ENCODE measurements at places on chromosomes 16 and 17. TPM values are rescaled to one million over a fixed set of nuclear protein-coding genes. Genes with fewer than 3 reads are reported as not detected.

Gene SLC5A10
- not detected for total RNA-seq

Gene NPIPB8
- 0.31 TPM for total RNA-seq

Gene ALOX15B
- total RNA-seq, result not detected

DNA sequence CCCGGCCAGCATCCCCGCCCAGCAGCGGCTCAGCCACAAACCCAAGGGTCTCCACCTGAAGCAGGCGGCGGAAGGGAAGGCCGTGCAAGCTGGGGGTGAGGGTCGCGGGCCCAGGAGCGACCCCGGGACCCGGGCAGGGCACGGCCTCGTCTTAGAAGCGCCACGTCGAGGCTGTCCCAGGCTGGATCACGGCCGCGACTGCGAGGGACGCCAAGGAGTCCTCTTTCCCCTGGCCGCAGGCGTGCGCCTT is 538 bp upstream of the CCNF start:
- H3K27me3 ChIP-seq, result no peaks in the 10 kb centered on the region
- no peaks in the 10 kb centered on the region for H3K36me3 ChIP-seq
- peak overlapping the region; percentile 77 for H3K27ac ChIP-seq
- H3K4me3 ChIP-seq, result peak overlapping the region; percentile 91
- no peak for DNase-seq
- H3K4me1 ChIP-seq, result peaks cover 30% of the 10 kb centered on the region

DNA sequence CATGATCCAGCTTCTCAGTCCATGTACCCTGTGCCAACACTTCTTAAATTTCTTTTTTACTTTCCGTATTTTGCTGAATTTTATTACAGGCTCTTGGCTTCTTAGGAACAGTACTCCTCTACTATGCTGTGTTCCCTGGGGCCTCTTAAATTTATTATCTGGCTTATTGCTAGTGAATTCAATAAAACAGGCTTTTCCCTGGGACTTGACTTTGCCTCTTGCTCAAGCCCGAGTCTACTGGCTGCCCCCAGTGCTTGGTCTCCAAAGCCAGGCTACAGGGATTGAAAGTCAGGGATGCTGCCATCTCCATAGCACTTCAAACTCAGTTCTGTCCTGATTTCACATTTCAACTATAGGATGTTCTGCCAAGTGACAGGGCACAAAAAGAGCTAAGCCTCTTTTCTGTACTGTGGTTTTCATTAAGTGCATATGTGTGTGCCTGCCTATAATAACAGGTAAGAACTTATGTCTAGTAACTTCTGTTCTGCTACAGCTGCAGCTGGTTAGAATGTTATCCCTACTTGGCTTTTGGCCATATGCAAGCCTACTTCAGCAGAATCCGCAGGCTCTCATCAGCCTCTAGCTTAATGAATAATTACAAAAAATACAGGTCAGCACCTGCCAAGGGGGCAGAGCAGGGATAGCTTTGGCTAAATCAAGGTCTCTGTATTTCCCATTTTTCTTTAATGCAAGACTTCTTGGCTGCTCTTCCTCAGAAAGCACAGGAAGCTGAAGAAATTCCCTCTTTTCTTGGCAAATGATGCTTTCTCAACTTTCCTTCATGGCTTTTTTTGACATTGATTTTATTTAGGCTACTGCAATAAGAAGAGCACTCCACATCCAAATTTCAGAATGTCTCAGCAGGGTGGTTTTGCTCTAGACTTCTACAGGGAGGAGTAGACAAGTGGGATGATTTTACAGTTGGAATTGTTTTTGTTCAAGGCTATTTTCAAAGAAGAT is 8.2 kb downstream of the FAM20A start:
- no peaks in the 10 kb centered on the region for H3K36me3 ChIP-seq
- no peak overlapping the region for H3K27ac ChIP-seq
- DNase-seq, result no peak
- peaks cover 7% of the 10 kb centered on the region for H3K4me1 ChIP-seq

DNA sequence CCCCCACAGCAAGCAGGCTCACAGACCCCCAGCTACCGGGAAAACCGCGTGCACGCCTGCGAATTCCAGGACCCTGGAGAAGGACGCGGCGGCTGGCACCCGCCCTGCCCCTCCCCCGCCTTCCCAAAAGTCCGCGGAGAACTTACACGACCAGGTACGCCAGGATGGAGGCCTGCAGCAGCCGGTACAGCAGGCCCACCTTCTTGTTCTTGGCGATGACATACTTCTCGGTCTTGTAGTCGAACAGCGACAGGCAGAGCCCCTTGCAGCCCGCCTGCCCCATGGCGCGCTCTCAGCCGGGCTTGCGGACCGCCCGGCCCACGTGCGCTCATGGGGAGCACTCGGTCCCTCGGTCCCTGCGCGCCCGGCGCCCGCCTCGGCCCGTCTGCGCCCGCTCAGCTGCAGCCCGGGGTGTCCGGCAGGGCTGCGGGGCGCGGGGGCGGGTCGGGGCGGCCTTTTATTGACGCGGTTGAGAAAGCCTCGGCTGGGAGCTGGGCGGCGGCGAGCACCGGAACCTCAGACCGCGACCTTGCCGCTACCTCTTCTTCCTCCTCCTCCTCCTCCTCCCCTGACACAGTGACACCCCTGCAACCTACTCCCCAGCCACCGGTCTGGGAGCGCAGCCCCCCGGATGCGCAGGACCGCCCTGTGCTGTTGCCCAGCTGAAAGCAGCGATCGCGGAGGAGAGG is at the start of gene P2RX5:
TSS of gene P2RX5 (minus strand) at position 433 of the 689 bp plus-strand sequence. CDS start at position 283, 150 bp downstream.
- H3K36me3 ChIP-seq, result peaks cover 34% of the 10 kb centered on the region
- peak within 1 kb of the TSS; percentile 95 for H3K4me3 ChIP-seq
- no peaks in the 10 kb centered on the region for H3K27me3 ChIP-seq
- peak; percentile 91 for DNase-seq
- peak within 1 kb of the TSS; percentile 90 for H3K27ac ChIP-seq
- peaks cover 48% of the 10 kb centered on the region for H3K4me1 ChIP-seq

- H3K36me3 ChIP-seq, result peaks cover 6% of the 10 kb centered on the region
- no peak overlapping the region for H3K4me3 ChIP-seq
- H3K27me3 ChIP-seq, result peaks cover 2% of the 10 kb centered on the region
- H3K4me1 ChIP-seq, result no peaks in the 10 kb centered on the region
- no peak for DNase-seq
Measured at GRCh38 chr16:9360075-9360474, 268.6 kb downstream of the HAPSTR1 start.

DNA sequence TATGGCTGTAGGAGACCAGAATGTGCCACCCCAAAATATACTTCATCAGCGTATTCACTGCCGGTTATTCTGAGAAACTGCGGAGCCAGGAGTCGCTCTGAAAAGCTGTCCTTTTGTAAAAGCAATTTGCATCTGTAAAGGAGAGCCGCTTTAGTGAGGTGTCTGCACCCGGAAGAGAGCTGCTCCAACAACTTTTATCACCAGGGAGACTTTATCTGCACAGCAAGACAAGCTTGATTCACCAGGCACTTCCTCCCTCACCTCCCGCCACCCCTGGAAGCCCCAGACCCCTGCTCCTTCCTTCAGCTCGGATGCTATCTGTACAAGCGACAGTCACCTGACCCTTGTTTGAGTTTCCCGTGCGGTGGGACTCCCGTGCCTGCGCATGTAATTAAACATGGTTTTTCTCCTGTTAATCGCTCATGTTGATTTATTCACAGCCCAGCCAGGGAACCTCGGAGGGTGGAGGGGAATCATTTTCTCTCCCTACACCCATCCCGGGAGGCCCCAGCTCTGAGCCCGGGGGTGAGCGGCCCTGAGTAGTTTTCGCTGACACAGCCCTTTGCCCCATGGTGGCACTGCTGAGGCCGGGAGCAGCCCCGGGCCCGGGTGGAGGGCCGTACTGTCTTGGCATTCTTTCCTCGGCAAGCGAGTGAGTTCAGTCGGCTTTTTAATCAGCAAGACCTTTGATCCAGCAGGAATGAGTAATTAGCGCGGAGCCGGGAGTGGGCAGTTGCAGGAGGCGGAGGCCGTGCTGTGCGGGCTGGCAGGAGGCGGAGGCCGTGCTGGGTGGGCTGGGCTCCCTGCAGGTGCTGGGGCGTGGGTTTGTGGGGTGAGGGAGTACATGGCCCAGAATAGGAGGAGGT is 222.7 kb upstream of the CIBAR2 start:
- peaks cover 5% of the 10 kb centered on the region for H3K4me1 ChIP-seq
- no peak overlapping the region for H3K4me3 ChIP-seq
- peaks cover 23% of the 10 kb centered on the region for H3K27me3 ChIP-seq
- H3K36me3 ChIP-seq, result no peaks in the 10 kb centered on the region

Gene MT1M
- total RNA-seq, result not detected

Gene TMC5
- not detected for total RNA-seq

- H3K36me3 ChIP-seq, result no peaks in the 10 kb centered on the region
- no peak for DNase-seq
- no peaks in the 10 kb centered on the region for H3K4me1 ChIP-seq
- H3K27me3 ChIP-seq, result no peaks in the 10 kb centered on the region
- H3K4me3 ChIP-seq, result no peak overlapping the region
- H3K27ac ChIP-seq, result no peak overlapping the region
Measured at GRCh38 chr17:78301821-78302213, 58.1 kb downstream of the SOCS3 start.

DNA sequence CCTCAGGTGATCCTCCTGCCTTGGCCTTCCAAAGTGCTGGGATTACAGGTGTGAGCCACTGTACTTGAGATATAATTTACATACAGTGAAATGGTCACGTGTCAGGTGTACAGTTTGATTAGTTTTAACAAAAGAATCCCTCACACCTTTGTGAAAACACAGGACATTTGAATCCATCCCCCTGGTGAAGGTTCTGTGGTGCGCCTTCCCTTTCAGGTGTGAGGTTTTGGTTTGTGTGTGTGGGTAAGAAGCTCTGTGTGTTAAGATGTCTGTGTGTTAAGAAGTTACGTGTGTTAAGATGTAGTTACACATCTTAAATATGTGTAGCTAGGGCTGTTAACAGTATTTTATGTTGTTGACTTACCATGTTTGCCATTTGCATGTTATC is 4.4 kb downstream of the SEC14L1 start:
- peaks cover 38% of the 10 kb centered on the region for H3K36me3 ChIP-seq
- peaks cover 75% of the 10 kb centered on the region for H3K4me1 ChIP-seq
- DNase-seq, result no peak
- peak overlapping the region; percentile 92 for H3K27ac ChIP-seq

- H3K4me3 ChIP-seq, result no peak overlapping the region
- peaks cover 31% of the 10 kb centered on the region for H3K27me3 ChIP-seq
- H3K36me3 ChIP-seq, result no peaks in the 10 kb centered on the region
Measured at GRCh38 chr17:73575470-73576221, 68.6 kb downstream of the SDK2 start.

DNA sequence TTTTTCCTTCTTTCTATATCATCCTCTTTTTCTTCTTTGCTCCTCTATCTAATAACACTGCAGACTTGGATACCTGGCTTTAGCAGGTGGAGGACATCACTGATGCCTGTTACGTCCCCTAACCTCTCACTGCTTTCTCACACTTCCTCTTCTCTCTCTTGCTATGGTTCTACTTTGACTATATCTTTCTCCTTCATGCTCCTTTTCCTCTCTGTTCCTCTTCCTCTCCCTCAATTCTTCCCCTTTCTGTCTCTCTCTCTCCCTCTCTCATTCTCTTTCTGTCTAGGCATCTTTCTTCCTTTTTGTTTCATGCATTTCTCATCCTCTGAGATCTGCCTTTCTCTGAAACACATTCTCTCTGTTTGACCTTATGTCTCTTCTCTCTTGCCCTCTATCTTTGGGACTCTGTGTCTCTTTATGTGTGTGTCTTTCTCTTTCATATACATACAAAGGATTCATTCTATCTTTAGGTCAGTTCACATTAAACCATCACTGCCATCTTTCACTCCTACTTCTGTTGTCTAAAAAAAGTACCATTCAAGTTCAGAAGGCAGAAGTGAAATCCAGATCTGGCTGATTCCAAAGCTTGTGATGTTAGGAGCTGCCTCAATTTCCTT is 353.7 kb downstream of the SHISA9 start:
- no peaks in the 10 kb centered on the region for H3K36me3 ChIP-seq
- DNase-seq, result no peak
- no peak overlapping the region for H3K27ac ChIP-seq
- no peaks in the 10 kb centered on the region for H3K27me3 ChIP-seq

DNA sequence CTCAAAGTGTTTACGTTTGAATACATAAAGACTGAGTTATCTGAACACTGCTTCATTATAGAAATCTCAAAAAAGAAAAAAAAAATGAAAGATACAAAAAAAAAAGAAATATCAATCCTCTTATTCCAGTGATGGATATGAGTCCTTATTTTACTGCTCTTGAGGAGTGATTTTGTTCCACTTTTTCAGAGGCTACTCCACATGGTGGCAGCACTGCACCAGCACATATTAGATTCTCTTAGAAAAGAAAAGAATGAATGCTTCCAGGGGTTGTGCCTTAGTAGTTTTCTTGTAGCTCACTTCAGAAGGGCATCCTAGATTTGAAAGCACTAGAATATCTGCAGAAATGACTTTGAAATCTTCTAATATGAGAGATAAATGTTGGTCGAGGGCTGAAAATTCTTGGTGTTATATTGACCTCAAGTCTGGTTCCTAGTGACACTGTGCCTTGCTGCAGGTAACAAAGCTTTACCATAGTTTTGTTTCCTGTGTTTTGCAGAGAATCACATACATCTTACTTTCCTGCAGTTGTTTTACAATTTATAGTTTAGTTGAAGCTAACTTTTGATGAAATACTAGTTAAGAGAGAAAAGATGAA is 25.9 kb downstream of the AP2B1 start:
- H3K36me3 ChIP-seq, result peaks cover 3% of the 10 kb centered on the region
- no peak overlapping the region for H3K27ac ChIP-seq
- DNase-seq, result no peak
- no peaks in the 10 kb centered on the region for H3K27me3 ChIP-seq
- no peaks in the 10 kb centered on the region for H3K4me1 ChIP-seq

DNA sequence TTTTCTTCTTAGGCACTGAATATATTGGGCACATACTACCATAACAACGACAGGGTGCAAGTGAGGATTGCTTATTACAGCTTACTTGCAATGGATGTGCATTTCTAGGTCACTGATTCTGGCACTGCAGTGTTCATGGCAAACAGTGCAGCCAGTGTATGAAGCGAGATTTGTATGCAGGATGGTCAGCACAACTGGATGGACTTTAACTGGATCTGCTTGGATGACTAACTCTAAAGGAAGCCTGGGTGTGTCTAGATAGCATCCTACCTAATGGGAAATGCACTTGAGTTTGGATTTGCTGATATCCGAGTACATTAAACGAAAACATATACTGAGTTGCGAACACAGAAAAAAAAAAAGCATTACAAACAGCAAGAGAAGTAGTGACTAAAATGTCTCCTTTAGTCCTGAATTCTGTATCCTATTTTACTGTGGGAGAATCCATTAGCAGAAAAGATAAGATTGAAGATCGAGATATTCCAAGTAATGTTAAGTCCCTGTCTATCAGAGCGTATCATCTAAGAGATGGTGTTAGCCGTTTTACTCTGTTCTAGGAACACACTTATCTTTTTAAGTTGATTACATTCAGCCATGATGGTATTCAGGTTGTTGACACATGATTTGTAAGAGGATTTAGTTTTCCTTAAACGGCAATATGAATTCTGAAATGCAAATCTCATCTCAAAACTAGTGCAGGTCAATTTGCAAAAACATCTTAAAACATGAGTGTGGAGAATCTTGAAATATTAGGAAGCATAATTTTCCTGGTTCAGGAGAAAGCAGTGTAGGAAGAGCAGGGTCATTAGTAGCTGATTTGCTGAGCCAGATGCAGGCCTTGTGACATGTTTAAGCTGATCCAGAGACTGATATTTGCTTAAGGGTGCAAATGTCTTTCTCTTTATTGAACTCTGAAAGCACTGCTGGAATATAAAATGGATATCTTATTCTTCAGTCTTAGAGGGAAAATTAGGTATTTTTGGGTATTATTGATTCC is 142.6 kb upstream of the CPHXL start:
- H3K27me3 ChIP-seq, result no peaks in the 10 kb centered on the region
- H3K27ac ChIP-seq, result no peak overlapping the region
- no peak overlapping the region for H3K4me3 ChIP-seq
- DNase-seq, result no peak
- H3K4me1 ChIP-seq, result no peaks in the 10 kb centered on the region
- no peaks in the 10 kb centered on the region for H3K36me3 ChIP-seq
